ENCODE measurements at places on chromosomes 4 and X. TPM values are rescaled to one million over a fixed set of nuclear protein-coding genes. Genes with fewer than 3 reads are reported as not detected.

The GPC3 gene
- polyA plus RNA-seq, result 19.7 TPM

The IRS4 gene
- not detected for polyA plus RNA-seq

The BEX1 gene
- polyA plus RNA-seq, result 395 TPM

The ETDB gene
- polyA plus RNA-seq, result not detected

The FTHL17 gene
- polyA plus RNA-seq, result not detected

The SUPT20HL1 gene
- polyA plus RNA-seq, result not detected

The GPR78 gene
- not detected for polyA plus RNA-seq

The SHROOM4 gene
- 4.6 TPM for polyA plus RNA-seq

DNA sequence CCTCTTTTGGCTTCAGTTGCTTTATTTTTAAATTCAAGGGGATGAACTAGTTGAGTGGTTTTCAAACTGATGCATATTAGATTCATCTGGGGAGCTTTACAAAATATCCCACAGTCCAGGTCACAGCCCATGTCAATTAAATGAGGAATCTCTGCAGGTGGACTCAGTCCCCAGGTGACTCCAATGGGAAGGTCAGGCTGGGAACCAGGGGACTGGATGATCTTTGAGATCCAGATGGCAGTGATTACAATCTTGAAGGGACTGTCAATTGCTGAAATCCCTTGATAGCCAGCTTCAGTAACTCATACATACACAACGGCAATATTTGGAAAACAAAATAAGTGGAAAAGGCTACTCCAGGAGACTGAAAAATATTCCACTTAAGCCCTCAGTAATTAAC is 7.0 kb downstream of the ADH1B start:
- DNase-seq, result no peak

GRCh38 chrX:39008549-39008948 is 207.3 kb downstream of the MID1IP1 start:
- DNase-seq, result no peak

DNA sequence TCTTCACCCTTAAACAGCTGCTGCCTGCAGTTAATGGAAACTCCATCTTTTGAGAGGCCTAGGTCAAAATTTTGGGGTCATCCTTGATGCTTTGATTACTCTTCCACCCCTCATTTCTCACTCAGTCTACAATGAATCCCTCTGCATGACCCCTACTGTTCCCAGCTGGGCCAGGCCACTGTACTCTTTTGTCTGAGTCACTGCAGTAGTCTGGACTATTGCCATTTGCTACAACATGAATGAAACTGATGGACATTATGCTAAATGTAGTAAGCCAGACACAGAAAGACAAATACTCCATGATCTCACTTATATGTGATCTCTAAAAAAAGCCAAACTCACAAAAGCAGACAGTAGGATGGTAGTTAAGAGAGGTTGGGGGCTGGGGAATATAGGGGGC is 28.3 kb downstream of the STK32B start:
- no peak for DNase-seq

DNA sequence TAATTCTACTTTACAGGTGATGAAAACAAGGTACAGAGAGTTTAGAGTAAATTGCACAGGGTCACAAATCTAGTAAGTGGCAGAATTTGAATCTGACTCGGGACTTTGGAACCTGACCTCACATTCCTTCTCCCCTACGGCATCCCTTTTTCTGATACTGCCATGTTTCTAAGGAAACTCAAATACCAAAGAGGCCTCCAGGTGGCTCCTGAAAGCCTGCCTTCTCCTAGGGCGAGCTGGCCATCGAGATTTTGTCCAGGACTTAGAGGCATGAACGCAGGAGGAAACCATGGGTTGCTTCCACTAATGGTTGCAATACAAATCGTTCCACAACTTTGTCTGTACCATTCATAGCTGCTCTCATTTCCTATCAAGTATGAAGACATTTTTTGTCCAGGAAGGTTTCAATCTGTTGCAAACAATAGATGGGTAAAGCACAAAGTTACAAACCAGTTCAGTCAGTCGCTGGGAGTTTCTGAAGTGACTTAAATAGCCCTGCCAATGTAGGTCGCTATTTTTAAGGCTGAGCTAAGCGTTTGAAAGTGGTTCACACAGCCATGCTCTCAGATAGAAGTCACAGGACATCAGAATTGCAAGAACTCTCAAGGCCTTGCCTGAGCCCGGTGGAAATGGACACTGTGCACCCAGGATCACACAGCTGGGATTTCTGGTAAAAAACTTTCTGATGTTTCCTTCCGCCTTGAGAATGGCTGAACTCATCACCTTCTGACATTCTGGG is 296.6 kb upstream of the PRPS2 start:
- no peak for DNase-seq

DNA sequence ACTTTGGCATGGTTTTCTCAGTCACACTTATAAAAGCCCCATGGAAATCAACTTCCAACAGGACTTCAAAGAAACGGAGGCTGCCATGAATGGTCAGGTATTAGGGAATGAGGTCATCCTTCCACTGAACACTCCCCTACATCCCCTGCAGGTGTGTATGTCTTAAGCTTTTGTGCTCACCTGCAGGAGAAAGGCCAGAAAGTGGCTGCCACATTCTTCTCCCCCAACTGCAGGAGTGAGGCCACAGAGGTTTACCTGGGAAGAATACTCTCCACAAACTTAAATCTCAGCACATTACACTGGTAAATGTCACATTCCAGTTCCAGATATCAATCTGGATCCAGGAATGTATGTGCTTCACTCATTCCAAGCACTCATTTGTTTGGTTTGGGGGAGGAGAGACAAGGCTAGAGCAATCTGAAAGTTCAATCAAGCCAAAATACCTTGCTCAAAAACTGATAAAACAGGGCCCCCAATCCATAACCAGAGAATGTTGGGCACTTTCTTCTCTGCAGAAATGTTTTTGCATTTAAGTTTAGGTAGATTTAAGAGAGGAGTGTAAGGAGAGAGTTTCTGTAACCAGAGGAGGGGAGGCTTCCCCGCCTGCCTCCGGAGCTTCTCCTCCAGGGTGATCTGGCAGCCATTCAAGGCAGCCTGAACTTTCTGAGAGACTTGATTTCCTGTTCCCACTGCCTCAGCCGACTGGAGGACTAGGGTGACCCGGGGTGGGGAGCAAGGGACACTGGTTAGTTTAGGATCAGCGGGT is 15.4 kb downstream of the FAM9C start:
- DNase-seq, result no peak

- no peak for DNase-seq
Observed at GRCh38 chr4:5374592-5374991, 323.3 kb downstream of the STK32B start.

DNA sequence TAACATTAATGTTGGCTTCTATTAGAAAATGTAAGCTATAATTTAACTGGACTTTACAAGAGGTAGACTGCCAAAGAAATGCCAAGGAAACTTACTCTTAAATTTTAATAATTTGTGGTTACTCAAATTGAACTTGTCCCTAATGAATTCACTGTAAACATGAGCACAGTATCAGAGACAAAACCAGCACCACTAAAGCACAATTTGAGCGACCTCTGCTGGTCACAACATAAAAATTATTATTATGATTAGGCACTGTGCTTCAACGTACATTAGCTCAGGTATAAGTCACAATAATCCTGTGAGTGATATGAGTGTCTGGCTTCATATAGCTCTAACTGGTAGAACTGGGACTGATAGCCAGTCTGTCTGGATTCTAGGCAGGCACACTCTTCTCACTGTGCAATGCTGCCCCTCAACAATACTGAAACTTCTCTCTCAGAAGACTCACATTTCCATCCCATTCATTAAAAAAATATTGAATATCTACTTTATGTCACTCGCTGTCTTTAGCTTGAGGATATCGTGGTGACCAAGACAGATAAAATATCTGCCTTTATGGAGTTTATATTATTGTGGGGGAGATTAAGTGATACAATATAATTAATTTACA is 8.0 kb downstream of the NUDT6 start:
- peak; percentile 77 for DNase-seq

GRCh38 chrX:16462912-16463311 is 187.0 kb upstream of the S100G start:
- no peak for DNase-seq

GRCh38 chr4:31059753-31060522 is 339.8 kb downstream of the PCDH7 start:
- DNase-seq, result no peak

- no peak for DNase-seq
Observed at GRCh38 chrX:74506317-74507115, 85.2 kb downstream of the SLC16A2 start.

DNA sequence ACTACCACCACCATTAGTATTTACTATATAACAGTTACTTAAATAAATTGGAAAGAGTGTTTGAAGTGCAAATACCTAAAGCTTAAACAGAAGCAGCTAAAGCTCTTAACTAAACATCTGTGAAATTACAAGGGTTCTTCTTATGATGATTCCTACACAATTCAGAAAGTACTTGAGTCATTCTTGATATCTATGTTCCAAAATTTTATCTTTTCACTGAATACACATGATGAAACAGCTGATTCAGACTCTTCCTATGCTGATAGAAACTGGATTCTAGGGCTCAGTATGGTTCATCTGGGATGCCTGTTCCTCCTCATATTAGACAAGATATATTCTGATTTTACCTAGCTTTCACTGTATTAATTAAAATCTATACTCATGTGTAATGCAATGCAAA is 13.6 kb downstream of the EREG start:
- DNase-seq, result no peak

GRCh38 chr4:21531048-21531447 is 417.5 kb downstream of the KCNIP4 start:
- DNase-seq, result no peak

- no peak for DNase-seq
Observed at GRCh38 chr4:166324321-166324720, 451.3 kb downstream of the TLL1 start.

DNA sequence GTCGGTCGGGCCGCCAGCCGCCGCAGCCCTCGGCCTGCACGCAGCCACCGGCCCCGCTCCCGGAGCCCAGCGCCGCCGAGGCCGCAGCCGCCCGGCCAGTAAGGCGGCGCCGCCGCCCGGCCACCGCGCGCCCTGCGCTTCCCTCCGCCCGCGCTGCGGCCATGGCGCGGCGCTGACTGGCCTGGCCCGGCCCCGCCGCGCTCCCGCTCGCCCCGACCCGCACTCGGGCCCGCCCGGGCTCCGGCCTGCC is 213 bp downstream of the NFKB1 start:
- no peak for DNase-seq

DNA sequence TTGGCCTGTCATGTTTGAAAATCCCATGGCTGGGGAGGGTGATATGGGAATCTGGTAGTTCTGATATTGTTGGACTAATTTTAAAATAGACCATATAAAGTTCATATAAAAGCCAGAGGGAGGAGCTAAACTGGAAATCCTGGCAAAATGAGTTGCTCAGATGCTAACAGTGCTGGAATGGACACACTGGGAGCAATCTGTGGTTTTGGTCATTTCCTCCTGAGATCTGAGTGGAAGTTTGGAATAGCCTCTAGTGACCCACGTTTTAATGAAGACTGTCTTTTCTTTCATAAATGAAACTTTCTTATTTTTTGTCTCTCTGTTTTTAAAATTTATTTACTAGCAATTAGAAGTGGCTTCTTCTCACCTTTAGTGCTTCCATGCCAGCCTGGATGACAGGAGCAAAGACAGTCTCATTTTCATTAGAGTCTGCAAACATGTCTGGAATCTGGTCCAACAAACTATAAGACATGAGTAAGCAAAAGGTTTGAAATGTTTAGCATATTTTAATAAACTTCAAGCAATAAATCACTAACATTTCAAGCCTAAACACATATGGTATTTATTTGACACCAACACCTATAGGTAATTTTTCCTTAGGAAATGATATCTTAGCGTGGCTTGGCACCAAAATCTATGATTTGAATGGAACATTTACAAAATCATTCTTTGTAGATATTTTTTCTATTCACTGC is 66.6 kb downstream of the METTL14 start:
- DNase-seq, result no peak

DNA sequence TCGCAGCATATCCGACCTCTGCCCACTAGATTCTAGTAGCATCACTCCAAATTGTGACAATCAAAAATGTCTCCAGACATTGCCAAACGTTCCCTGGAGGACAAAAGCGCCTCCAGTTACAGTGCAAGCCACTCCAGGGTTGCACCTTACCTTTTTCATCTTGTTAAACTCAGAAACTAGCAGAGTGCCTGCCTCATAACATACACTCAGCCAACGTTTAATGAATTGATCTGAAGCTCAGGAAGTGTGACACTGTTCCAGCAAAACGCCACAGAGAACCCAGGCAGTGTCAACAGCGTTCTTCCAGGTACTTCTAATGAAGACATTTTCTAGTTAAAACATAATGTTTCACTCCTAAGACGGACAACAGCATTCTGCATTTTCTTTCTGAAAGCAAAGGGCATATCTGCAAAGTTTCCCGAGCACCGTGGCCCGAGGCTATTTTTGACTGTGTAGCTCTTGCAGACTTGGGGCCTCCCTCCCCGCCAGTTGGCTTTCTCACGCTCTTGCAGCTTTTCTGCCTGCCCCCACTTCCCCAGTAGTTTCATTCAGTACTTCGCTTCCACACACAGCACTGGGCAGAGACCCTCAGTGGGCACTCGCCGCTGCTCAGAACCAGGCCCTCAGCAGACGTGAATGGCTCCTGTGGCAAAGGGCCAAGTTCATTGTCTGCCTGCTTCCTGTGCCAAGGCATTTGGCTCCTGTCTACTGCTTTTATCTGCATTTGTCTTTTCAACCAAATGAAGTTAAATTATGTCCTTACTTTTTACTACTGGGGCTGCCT is 133.4 kb upstream of the TTC29 start:
- peak; percentile 86 for DNase-seq

DNA sequence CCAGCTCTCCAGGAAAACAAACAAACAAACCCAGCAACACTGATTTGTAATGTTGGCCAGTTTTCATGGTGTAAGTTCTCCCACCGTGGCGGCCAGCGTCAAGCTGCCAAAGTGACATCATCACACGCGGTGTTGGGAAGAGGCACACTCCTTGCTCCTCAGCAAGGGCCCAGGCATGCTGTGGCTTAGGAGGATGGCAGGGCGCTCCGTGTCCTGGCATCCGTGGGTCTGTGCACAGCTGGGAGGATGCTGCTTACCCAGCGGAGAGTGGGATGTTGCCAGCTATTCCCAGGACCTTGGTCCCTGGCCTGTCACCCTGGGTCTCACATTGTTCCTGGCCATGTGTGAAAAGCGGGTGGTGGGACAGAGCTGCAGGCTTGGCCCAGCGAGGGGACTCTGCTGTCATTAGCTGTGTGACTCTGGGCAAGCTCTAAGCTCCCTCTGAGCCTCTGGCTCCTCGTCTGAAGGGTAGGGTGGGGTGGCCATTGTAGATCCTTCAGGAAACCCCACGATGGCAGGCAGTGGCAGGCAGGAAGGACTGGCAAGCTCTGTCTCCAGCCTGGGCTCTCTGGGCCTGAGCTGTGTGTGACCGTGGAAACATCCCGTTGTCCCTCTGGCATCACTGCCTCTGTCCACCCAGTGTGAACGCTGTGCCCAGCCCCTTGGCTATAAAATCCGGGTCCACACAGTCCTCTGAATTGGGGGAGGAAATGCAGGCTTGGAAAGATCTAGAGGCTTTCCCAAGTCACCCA is 10.8 kb downstream of the PSAPL1 start:
- DNase-seq, result peak; percentile 35

DNA sequence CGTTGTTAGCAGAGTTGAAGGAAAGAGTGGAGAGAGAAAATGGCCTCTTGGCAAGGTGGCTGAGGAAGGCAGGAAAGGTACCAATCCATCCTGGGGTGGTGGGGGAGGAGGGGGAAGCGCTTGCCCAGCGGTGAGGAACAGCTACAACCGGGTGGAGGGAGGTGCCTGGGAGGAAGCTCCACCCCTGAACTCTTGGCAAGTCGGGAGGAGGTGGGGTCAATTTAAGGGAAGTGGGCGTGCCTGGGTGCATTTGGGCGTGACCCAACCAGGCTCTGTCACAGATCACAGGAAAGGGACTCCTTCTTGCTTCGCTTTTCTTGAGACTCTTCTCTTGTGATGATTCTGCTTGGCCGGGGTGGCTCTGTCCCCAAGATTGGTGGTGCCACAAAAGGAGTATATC is 41.7 kb downstream of the BCORL1 start:
- DNase-seq, result no peak
